ENCODE measurements at places on chromosomes 3 and 15.

- DNase-seq: no peak
These were observed 68.4 kb downstream of the MEGF11 start for GRCh38 chr15:66184936-66185790.

DNA sequence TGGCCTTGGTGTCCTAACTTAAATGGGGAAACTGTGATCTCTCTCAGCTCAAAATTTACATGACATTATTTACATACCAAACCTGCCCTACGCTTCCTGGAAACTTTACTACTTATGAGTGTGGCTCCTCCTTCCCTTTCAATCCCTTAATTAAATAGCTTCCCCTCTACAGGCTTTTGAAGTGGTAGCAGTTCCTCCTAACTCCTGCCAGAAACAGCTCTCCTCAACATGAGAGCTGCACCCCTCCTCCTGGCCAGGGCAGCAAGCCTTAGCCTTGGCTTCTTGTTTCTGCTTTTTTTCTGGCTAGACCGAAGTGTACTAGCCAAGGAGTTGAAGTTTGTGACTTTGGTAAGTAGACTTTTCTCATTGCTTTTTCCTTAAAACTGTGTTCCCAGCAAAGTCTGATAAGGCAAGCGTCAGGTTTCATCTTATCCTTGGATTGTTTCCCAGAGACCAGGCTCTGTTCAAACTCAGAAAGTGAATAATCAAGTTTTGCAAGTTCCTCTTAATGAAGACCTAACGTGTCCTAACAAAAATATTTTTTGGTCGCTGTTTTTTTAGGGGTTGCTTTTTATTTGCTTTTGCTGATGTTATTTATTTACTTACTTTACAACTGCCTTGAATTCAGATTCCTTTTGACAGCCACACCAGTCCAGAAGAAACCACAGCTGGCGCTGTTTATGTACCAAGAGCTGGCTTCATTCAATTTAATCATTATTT lies at the start of gene ACP3:
Gene ACP3 (plus strand): TSS at position 179 of the 720 bp plus-strand sequence. CDS start 50 bp downstream, at position 229.
- no peak for DNase-seq

DNA sequence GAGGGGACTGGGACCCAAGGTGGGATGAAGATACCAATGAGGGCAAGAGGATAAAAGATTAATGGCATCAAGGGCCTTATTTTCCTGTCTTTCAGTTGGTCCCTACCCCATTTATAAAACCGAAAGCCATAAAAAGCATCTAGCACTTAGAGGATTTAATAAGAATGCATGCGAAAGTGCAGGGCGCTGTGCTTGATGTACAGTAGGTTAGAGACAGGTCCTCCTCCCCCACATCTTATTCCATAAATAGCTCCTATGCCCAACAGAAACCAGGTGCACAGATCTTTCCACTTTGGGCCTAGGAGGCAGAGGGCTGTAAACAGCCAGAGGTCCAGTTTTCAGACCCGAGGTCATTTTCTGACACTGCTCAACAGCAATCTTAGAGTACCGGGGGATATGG lies 1.2 kb downstream of the LPCAT4 start:
- no peak for DNase-seq

GRCh38 chr3:172210355-172210754 lies 171.0 kb downstream of the FNDC3B start:
- DNase-seq: peak; percentile 17

DNA sequence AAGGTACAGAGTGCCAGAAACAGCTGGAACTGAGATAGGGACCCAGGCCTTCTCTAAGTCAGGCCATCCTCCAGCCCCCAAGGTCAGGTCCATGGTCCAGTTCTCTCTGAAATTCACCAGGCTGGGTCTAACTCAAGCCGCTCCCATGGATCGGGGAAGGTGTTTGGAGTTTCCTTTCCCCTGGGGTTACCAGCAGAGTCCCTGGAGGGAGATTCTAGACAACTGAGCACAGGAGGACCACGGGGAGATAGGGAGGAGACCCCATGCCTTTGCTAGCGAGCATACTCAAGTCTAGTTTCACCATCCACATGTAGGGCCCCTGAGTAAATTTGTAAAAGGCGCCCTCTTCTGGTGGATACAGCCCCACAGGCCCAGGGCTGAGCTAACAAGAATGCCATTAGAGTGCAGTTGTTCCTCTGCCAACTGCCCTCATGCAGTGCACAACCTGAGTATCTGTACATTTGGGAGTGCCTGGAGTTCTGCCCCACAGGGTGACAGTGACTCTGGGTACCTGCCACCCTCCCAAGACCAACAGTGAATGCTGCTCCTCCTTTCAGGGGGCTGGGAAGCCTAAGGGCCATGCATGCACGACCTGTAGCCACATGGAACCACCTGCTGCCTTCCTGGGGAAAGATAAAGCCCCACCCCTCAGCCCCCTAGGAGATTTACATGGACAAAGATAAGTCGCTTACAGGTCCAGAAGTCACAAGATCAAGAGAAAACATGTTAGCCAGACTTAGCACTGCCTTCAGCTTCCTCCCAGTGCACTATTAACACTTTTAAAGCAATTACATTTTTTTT lies 89.0 kb downstream of the IQSEC1 start:
- DNase-seq: peak; percentile 90

DNA sequence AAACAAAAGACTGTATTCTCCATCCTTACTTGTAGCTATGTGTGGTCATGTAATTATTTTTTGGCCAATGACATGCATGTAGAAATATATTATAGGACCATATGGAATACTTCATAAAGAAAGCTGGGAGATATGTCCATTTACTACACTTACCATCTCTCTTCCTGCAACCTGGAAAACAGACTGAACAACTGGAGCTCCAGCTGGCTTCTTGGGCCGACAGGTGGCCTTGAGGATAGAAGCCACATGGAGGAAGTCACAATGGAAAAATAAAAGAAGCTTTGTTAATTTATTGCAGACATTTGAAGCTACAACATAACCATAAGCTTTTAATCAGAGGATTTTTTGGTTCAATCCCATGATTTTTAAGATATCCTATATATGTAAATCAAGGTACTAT lies 167.9 kb upstream of the CBLB start:
- no peak for DNase-seq

- no peak for DNase-seq
These were observed 16.9 kb upstream of the FILIP1L start for GRCh38 chr3:100131241-100131640.

- no peak for DNase-seq
These were observed 34.3 kb upstream of the ANKRD34C start for GRCh38 chr15:79248183-79248582.

- DNase-seq: no peak
These were observed 8.9 kb downstream of the HGD start for GRCh38 chr3:120673116-120673515.

- DNase-seq: no peak
These were observed 35.1 kb upstream of the SNTN start for GRCh38 chr3:63617391-63617790.

- no peak for DNase-seq
These were observed 259.3 kb downstream of the ZBTB20 start for GRCh38 chr3:114887806-114888205.

DNA sequence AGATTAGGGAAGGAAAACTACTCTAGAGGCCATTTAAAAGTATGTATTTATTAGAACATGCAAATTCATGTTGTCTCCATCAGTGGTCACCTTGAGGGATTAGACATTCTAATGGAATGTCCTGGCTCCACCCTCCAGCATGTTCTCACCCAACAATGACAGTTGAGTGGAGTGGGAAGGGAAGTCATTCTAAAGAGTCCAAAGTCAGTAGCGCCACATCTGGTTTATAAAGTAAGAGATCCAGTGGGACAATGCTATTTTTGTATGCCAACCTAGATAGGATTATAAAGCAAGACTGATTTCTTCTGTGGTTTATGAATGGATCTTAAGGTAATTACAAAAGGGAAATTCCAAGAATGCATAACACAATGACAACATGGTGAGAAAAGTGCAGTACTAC lies 33.3 kb downstream of the SLC24A1 start:
- no peak for DNase-seq

DNA sequence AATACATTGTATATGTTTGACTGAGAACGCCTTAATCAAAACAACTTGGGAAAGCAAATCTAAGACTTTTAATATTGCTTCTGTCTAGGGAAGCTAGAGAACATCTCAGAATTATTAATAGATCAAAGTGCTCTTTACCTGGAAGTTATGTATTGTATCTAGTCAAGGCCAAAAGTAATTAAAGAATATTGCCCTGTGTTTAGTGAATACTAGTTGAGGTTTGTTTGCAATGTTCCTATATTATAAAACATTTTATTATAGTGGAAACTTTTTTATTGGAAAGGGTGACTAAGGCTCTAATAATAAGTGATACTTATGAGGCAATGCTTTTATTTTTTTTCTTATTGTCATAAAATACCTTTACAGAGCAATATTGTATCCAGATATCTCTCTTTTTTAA lies 118.2 kb downstream of the CADM2 start:
- no peak for DNase-seq

DNA sequence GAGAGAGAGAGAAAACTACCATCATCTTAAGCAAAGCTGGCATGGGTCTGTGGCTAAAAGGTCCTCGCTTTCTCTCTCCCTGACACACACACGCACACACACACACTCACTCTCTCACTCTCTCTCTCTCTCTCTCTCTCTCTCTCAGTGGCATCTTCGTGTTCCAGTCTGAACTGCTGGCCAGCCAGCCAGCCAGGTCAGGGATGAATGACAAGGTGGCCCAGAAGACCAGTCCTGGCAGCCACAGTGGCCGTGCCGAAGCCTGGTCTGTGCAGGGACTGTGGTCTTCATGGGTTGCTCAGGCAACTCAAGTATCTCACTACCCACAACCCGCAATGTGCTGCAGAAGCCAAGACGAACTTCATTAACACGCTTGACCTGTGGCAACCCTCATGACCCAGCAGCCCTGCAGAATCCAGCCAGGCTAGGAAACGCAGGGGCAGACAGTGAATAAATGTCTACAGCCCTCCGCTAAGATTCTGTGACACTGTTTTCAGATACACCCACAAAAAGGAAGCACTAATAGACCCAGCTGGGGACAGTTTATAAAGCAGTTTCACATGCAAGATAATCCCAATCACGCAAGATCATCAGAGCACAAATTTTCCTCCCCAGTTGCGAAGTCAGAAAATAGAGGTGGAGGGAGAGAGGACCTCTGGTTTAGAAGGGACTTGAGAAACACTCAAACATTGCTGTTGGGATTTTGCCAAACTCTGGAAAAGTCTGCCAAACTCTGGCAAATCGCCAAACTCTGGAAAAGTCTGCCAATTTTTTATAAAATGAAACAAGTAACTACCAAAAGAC lies 66.4 kb downstream of the XXYLT1 start:
- DNase-seq: no peak

- no peak for DNase-seq
These were observed 188.7 kb downstream of the PYDC2 start for GRCh38 chr3:191649626-191650025.

DNA sequence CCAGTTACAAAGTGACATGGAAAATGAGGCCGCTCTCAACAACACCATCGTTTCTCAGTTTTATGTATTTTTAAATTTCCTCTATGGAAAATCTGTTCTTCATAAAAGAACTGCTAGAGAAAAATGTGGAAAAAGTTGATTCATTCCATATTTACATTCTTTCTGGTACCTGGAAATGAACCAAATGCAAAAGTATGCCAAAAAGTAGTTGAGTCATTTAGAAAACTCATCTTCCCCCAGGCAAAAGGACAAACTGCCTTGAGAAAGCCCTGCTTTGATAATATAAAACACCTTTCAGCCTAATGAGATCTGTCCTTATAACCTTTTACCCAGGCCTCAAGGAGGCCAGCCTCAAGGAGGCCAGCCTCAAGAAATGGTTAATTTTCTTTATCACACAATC lies 283.0 kb upstream of the VEPH1 start:
- no peak for DNase-seq

DNA sequence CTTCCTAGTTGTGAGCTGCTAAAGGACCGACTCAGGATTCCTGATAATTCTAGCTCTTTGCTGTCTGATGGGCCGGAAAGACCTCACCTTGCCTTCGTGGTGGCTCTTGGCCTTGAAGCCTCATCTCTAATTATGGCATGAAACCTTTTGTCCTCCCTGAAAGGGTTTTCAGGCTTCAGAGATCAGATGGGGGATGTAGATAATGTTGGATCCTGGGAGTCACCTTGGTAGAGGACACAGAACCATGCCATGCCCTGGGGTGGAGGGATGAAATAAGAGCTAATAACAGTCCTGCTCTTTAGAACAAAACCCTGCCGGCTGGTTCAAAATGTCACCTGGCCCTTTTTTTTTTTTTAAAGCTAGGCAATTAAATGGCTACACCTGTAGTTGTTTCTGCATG lies 50.8 kb upstream of the SYN2 start:
- DNase-seq: no peak

- no peak for DNase-seq
These were observed 44.9 kb upstream of the PLXNA1 start for GRCh38 chr3:126937973-126938372.

- DNase-seq: no peak
These were observed 17.3 kb upstream of the GBE1 start for GRCh38 chr3:81778678-81779182.

DNA sequence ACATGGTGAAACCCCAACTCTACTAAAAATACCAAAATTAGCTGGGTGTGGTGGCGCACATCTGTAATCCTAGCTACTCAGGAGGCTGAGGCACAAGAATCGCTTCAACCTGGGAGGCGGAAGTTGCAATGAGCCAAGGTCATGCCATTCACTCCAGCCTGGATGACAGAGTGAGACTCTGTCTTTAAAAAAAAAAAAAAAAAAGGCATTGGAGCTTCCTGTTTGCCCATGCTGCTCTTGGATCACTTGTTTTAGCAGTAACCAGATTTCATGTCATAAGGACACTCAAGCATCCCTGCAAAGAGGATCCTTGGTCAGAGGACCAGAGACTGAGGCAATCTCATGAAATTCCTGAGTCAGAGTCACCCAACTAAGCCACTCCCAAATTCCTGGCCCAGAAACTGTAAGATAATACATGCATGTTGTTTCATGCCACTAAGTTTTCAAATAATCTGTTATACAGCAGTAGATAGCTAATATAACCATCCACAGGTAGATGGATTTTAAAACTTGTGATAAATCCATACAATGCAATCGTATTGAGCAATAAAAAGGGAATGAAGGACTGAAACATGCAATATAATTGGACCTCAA lies 82.0 kb upstream of the XXYLT1 start:
- no peak for DNase-seq

- DNase-seq: no peak
These were observed 76.9 kb upstream of the ICE2 start for GRCh38 chr15:60555806-60556205.

- DNase-seq: no peak
These were observed 39.0 kb downstream of the MYRIP start for GRCh38 chr3:39848365-39848764.
